Cardiac ventricle fibroblast (primary cell): ENCODE measurements at places on chromosomes 7 and 10. TPM values are rescaled to one million over a fixed set of nuclear protein-coding genes. Genes with fewer than 3 reads are reported as not detected.

Gene TASOR2
- total RNA-seq, result 38.3 and 41.1 TPM in 2 replicates

Gene ZRANB1
- 12.6 and 17.0 TPM in 2 replicates for total RNA-seq

Gene SERPINE1
- 408 and 426 TPM in 2 replicates for total RNA-seq

Gene HNRNPH3
- total RNA-seq, result 16.6 and 18.2 TPM in 2 replicates

Gene CYP3A7
- not detected in 2 replicates for total RNA-seq

Gene TRPV5
- total RNA-seq, result not detected in 2 replicates

Gene AEBP1
- 165 and 178 TPM in 2 replicates for total RNA-seq

Gene TUBB8
- total RNA-seq, result not detected in 2 replicates

Gene LEP
- not detected in 2 replicates for total RNA-seq

Gene PRTFDC1
- 11.1 and 15.2 TPM in 2 replicates for total RNA-seq

Gene CDC14C
- total RNA-seq, result not detected in 2 replicates

Gene SEMA3E
- 0.15 and 0.25 TPM in 2 replicates for total RNA-seq

Gene HDAC9
- 0.49 and 1.1 TPM in 2 replicates for total RNA-seq
